ENCODE measurements at places on chromosomes 11 and 22. TPM values are rescaled to one million over a fixed set of nuclear protein-coding genes. Genes with fewer than 3 reads are reported as not detected.

The NPAS4 gene
- polyA plus RNA-seq: not detected

The OVOL1 gene
- polyA plus RNA-seq: not detected

DNA sequence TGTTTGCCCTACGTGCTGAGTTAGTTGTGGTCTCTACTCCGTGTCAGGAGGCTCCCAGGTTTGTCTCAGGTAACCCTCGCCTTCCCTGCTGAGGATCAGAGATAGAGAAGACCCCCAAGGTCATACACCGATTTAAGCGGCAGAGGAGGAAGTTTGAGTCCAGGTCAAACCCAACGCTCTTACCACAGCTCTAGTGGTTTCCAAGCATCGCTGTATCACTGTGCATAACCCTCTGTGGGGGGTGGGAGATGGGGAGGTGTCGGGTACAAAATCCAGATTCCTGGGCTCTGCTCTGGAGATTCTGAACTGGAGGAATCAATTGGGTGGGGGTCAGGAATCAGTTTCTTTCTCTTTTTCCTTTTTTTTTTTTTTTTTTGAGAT is 627 bp downstream of the DNAJC4 start:
- no peak for DNase-seq

- no peak for DNase-seq
Measured at GRCh38 chr11:81036168-81036870, 1595.5 kb upstream of the TENM4 start.

DNA sequence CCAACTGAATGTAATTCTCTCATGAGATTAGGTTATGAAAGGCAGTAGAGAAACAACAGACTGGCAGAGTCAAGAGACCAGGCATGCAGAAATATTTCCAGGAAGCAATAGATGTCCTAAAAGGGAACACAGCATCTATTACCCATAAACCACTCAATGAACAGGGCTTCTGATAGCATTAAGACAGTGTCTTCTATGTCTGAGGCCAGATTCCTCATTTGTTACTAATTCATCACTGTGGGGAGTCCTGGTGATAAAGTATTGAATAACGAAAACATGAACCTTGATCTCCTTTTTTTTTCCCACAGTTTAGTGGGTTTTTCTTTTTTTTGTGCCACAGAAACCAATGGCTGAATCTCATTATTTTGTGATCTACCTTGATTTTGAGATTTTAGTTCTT is 339.0 kb downstream of the METTL15 start:
- DNase-seq: no peak

DNA sequence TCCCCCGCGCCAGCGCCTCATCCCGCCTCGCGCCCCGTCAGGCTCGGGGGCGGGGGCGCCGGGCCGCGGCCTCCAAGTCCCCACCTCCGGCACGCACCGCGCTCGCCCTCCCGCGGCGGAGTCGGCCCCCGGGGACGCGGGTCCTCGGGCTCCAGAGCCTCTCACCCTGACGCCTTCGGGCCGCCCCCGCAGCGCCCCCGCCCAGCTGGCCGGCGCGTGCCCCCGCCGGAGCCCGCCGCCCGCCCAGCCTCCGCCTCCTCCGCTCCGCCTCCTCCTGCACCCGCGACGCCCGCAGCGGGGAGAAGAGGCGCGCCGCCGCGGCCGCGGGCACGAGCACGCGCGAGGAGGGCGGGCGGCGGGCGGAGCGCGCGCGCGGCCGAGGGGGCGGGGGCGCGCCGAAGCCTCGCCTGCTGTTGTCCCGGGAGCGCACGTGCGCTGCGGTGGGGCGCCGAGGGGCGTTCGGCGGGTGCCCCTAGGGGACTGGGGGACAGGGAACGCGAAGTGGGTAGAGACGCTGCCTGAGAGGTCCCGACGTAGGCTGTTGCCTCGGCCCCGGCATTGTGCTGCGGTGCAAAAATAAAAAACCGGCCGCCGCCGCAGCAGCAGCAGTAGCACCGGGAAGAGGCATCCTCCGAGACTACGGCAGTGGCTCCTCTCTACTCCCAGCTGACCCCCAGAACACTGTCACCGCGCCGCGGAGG is 87.4 kb upstream of the ARHGAP32 start:
- DNase-seq: peak; percentile 87

GRCh38 chr11:101049813-101050212 is 79.8 kb downstream of the PGR start:
- DNase-seq: no peak

DNA sequence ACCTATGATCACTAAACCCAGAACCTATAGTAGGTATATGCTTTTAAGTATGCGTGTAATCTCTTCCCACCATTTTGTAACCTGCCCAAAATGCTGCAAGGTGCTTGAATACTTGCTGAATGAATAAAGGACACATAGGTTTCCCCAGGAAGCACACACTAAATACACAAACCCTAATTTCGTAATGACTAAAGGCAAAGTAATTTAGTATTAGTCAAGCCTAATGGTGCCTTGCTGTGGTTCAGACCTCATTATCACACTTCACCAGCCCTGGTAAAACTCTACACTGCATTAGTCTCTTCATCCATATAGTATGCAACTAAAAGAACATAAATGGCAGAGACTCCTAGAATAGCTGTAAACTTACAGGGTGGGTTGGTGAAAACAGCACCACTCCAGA is 289.0 kb upstream of the PITPNB start:
- no peak for DNase-seq

GRCh38 chr11:117489999-117490679 is 162.5 kb downstream of the CEP164 start:
- DNase-seq: no peak

Data from naive B cell (primary cell).